ENCODE measurements at places on chromosomes 4 and X. TPM values are rescaled to one million over a fixed set of nuclear protein-coding genes. Genes with fewer than 3 reads are reported as not detected.

DNA sequence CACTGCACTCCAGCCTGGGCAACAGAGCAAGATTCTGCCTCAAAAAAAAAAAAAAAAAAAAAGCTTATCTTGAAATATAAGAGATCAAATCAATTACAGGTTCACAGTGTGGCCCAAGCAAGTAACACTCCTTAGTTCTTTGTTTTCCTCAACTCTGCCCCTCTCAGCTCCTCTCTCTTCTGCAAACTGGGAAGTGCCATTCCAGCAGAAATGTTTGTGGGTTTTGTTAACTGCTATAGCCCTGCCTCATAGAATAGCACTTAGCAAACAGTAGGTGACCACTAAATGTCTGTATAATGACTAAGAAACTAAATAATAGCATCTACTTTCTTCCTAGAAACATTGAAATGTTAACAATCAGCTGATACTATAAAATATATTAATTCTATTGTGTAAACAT lies 160.0 kb upstream of the NAP1L5 start:
- no peaks in the 10 kb centered on the region for H3K27me3 ChIP-seq
- no peak for DNase-seq
- H3K27ac ChIP-seq = no peak overlapping the region
- H3K4me1 ChIP-seq = no peaks in the 10 kb centered on the region
- no peaks in the 10 kb centered on the region for H3K36me3 ChIP-seq
- H3K4me3 ChIP-seq = no peak overlapping the region

DNA sequence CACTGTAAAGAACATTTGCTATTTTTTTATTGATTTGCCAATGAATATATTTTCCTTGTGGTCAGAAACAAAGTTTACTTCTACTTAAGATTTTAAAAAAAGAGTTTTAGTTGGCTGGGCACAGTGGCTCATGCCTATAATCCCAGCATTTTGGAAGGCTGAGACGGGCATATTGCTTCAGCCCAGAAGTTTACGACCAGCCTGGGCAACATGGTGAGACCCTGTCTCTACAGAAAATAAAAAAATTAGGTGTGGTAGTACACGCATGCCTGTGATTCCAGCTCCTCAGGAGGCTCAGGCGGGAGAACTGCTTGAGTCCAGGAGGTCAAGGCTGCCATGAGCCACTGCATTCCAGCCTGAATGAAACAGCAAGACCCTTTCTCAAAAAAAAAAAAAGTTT lies 36.8 kb downstream of the LRP2BP start:
- no peaks in the 10 kb centered on the region for H3K27me3 ChIP-seq
- DNase-seq = no peak
- H3K4me3 ChIP-seq = no peak overlapping the region
- peaks cover 8% of the 10 kb centered on the region for H3K36me3 ChIP-seq
- H3K4me1 ChIP-seq = peaks cover 4% of the 10 kb centered on the region

DNA sequence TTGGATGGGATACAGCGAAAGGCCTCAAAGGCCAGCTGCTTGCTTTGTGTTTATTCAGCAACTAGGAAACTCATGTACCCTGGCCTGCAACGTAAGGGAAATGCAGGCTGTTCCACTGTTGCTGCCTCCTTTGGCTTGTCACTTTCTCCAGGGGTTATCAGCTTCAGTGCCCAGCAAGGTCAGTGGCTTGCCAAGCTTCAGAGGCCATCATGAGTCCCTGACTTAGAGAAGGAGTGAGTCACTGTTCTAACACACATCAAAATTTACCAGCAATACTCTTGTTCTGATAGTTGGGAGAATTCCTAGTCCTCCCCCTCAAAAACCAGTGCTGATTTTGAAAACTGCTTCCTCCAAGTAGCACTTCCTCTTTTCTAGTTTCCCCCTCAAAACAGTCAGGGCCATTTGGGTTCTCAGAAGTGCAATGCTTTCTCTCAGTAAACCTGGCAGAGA lies 250.8 kb downstream of the ARHGAP24 start:
- H3K4me3 ChIP-seq = no peak overlapping the region
- H3K36me3 ChIP-seq = no peaks in the 10 kb centered on the region
- H3K27ac ChIP-seq = no peak overlapping the region
- DNase-seq = no peak
- H3K4me1 ChIP-seq = peaks cover 5% of the 10 kb centered on the region

- no peak overlapping the region for H3K27ac ChIP-seq
- H3K4me3 ChIP-seq = no peak overlapping the region
- H3K27me3 ChIP-seq = peaks cover 27% of the 10 kb centered on the region
Observed at GRCh38 chr4:7472442-7473013, 37.8 kb upstream of the PSAPL1 start.

DNA sequence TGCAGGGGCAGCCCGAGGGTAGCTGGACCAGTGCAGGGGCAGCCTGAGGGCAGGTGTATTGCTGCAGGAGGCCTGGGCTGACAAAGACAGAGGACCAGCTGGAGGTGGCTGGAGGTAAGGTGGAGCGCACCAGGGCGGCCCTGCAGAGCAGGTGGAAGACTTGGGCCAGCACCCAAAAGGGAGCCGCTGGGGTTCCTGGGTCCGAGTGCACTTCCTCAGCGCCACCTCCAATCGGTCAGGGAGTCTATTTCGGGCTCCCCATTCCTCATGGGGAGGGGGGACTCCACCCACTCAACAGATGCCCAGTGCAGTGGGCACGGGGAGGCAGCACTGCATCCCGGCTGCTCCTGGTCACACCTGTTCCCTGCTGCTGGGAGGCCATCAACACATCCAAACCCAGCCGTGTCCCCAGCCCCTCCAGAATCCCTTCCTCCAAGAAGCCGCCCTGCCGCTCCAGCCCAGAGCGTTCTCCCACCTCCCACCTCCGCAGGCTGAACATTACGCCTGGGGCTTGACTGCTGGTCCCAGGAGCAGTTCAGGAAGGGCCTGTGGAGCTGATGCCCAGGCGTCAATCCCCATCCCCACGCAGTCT lies 1.5 kb downstream of the LRPAP1 start:
- peaks cover 15% of the 10 kb centered on the region for H3K4me1 ChIP-seq
- H3K27me3 ChIP-seq = peaks cover 19% of the 10 kb centered on the region
- DNase-seq = no peak
- H3K4me3 ChIP-seq = peak overlapping the region; percentile 100
- H3K36me3 ChIP-seq = peaks cover 5% of the 10 kb centered on the region
- H3K27ac ChIP-seq = peak overlapping the region; percentile 19

DNA sequence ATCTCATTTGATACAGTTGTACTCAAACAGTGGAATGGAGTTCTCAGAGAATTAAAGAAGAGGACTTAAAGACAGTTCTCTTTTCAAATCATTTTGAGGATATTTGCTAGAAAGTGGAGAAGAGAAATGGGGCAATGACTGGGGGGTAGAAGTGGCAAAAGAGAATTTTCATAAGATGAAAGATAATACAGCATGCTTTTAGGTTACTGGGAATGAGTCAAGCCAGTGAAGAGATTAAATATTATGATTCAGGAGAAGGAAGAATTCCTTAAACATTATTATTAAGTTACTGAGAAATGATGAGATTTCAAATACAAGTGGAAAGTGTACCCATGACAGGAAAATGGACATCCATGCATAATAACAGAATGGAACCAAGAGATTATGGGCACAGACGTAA lies 219.0 kb upstream of the DKK2 start:
- H3K36me3 ChIP-seq = no peaks in the 10 kb centered on the region
- no peak overlapping the region for H3K27ac ChIP-seq
- no peak overlapping the region for H3K4me3 ChIP-seq
- peaks cover 10% of the 10 kb centered on the region for H3K4me1 ChIP-seq
- no peaks in the 10 kb centered on the region for H3K27me3 ChIP-seq
- no peak for DNase-seq

- H3K4me3 ChIP-seq = no peak overlapping the region
- no peaks in the 10 kb centered on the region for H3K27me3 ChIP-seq
- H3K36me3 ChIP-seq = no peaks in the 10 kb centered on the region
- no peaks in the 10 kb centered on the region for H3K4me1 ChIP-seq
- H3K27ac ChIP-seq = no peak overlapping the region
- no peak for DNase-seq
Observed at GRCh38 chr4:166972071-166972470, 262.2 kb downstream of the SPOCK3 start.

DNA sequence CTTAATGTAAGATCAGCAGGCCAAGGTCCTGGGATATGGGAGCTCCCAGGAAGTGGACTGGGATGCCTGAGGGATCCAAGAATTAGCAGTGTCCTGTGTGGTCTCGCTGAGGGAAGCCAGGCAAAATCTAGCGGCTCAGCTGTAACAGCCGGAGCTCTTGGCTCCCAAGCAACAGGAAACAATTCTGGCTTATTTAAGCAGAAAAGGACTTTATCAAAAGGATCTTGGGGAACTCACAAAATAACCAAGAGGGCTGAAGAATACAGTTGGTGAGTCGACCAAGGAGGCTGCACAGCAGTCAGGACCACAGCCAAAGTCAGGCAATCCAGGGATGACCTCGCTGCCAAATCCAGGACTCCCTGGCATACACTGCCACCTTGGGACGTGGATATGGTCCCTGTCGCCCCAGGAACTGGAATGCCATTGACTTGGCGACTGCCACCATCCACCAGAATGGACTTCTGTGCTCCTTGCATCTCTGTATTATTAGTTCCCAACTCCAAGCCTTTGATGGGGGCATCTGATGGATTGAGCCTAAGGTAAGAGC lies 165.3 kb upstream of the BCOR start:
- peaks cover 7% of the 10 kb centered on the region for H3K27me3 ChIP-seq
- no peak overlapping the region for H3K27ac ChIP-seq
- H3K4me3 ChIP-seq = no peak overlapping the region
- no peak for DNase-seq
- peaks cover 3% of the 10 kb centered on the region for H3K4me1 ChIP-seq

DNA sequence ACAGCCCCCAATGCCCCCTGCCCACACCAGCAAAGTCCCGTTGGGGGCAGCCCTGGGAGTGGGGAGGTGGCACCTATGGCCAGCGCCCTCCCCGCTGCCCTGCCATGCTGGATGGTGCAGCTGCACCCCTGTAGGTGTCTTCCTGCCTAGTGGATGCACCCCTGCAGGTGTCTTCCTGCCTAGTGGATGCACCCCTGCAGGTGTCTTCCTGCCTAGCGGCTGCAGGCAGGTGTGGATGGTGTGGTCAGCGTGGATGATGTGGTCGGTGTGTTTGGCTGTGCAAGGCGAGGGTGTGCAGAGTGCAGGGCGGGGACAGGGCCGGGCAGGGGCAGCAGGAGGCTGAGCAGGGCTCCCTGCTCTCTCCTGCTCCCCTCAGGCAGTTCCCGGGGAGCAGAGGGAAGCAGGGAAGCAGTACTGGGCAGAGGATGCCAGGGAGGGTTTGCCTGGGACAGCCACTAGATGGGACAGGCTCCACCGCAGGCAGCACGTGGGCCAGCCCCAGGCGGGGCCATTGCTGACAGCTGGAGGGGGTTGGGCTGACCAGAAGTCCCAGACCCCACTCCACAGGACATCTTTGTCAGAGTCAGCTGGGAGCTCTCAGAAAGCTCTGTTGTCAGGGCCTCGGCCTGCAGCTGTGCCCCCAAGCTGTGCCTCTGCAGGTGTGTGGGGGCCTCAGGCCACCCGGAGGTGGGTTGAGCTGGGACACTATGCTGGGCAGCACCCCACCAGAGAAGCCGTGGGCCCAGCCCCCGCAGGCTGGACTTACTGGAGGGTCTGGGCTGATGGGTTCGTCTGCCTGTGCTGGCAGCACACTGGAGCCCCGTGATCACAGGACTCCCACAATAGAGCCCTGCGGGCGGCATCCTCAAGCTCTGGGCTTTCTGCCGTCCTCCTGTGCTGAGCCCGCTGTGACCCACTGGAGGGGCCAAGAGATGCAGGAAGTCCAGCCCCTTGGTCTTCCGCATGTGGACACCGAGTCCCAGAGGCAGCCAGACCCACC lies 23.7 kb downstream of the DOK7 start:
- H3K4me1 ChIP-seq = no peaks in the 10 kb centered on the region
- no peak overlapping the region for H3K27ac ChIP-seq
- peaks cover 48% of the 10 kb centered on the region for H3K27me3 ChIP-seq
- no peak for DNase-seq
- no peak overlapping the region for H3K4me3 ChIP-seq
- H3K36me3 ChIP-seq = no peaks in the 10 kb centered on the region

DNA sequence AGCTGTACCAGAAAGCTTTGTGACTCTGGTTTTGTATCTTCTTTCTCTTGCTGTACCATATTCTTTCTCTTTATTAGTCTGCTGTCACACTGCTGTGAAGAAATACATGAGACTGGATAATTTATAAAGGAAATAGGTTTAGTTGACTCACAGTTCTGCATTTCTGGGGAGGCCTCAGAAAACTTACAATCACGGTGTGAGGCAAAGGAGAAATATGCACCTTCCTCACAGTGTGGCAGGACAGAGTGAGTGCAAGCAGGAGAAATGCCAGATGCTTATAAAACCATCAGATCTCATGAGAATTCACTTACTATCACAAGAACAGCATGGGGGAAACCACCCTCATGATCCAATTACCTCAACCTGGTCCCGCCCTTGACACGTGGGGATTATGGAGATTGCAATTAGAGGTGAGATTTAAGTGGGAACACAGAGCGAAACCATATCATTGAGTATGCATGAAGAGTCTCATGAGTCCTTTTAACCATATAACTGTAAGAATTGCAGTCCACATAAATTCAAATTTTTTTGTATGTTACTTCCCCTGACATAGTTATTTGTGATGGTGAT lies 67.4 kb upstream of the INPP4B start:
- H3K4me1 ChIP-seq = no peaks in the 10 kb centered on the region
- no peaks in the 10 kb centered on the region for H3K36me3 ChIP-seq
- DNase-seq = no peak
- peak overlapping the region; percentile 9 for H3K27ac ChIP-seq
- H3K4me3 ChIP-seq = no peak overlapping the region

DNA sequence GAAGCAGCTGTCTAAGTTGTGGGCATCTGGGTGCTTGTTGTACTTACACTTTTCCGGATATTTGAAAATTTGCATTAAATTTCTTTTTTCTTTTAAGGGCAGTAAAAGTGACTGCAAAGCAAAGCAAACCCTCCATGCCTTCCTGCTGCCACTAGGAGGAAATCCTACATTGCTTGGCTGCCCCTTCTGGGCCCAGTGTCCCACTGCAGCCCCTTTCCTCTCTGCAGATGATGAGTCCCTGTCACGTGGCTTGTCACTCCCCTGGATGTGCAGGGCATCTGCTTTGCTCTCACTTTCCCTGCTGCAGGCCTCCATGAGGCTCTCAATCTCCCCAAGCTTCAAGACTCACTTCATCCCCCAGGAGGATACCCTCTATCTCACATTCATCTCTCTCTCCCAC lies 12.7 kb downstream of the TSR2 start:
- no peaks in the 10 kb centered on the region for H3K4me1 ChIP-seq
- H3K36me3 ChIP-seq = peaks cover 12% of the 10 kb centered on the region
- no peak for DNase-seq
- no peaks in the 10 kb centered on the region for H3K27me3 ChIP-seq
- no peak overlapping the region for H3K27ac ChIP-seq
- H3K4me3 ChIP-seq = no peak overlapping the region

Gene ZNF674
- total RNA-seq = 7.0 TPM

Gene GUCY1A1
- 4.0 TPM for total RNA-seq

Gene HMX1
- 0.87 TPM for total RNA-seq

Gene MAGEE2
- not detected for total RNA-seq
